ENCODE measurements at places on chromosomes 4 and X.

GRCh38 chr4:25817059-25817681, 45.6 kb downstream of the SEL1L3 start:
- no peak for DNase-seq

DNA sequence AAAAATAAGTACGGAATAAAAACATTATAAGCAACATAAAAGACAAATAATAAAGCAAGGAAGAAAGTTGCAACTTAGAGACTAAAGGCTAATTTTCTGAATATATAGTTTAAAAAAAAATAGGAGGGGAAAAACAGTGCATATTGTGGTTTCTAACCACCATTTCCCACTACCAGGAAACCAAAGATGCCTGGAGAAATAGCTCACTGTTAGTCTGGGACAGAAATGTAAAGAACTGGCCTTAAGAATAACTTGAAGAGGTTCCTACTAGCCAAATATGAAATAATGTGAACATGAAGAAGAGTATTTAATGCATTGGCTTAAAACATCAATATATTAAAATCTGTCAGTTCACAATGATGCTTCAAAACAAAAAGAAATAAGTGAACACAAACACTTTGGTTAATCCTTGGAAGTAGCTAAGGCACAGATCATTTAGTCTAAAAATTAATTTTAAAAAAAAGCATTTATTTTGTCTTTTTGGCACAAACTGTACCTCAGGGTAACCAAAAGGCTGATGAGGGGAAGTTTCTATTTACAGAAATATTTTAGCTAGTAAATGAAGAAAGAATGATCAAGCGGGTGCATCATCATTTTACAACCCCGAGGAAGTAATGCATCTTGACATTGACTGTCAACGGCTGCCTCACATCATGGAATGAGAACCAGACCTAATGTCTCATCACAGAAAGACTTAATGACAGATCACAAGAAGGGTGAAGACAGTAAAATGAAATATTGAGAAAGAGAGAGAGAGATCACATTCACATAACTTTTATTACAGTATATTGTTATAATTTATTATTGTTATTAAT, 297.2 kb upstream of the LDB2 start:
- DNase-seq = no peak

DNA sequence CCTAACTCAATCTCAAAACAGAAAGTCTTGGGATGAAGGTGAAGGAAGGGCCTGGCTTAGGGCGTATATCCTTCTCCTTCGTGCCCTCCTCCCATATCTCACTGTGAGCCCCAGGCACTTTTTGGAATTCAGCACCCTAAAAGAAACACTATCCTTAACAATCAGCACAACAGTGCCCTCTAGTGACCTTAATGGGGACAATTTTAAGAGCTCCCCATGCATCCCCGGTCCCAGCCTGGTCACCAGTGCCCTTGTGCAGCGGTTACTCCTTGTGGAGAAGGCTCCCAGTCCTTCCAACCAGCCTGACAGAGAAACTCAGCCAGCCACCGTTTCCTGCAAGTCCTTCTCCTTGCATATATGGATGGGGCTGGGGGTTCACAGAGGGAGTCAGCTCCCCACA, 4.2 kb downstream of the PAK3 start:
- DNase-seq = no peak

DNA sequence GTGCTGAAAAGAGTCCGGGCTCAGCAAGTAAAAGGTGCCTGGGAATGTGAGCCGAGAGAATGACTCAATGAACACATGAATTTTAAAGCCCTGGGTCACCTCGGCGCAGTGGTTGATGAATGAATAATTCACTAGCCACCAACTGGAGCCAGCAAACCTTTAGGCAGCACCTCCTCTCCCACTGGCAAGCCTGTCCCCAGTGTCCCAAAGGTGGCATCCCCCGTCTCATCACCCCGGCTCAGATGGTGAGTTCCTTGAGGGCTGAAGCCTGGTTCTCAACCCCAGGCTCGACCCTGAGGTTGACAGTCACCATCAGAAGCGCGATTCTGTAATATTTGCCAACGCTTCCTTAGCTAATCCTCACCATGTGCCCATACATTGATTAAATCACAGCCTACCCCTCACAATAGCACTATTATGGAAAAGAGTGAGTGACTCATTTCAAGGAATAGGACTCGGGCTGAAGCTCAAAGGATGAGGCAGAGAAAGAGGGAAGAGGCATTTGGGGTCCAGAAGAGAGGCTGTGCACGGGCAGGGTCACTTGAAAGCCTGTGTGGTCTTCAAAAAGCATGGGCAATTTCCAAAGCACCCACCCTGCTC, 2.7 kb upstream of the CCNQ start:
- no peak for DNase-seq

DNA sequence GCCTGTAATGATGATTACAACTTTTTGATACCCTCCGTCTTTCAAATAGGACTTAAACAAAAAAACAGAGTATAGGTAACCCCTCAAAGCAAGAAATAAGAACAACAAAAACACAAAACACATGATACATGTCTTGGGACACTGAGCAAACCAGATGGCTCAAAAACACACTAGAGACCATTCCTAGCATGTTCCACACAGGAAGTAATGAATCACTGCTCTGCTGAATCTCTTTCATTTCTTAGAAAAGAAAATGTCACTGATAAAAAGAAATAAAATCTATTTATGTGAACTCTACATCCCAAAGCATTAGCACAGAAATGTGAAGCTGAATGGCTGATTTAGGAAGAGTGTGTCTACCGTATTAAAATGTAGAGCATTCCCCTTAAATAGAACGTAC, 134.5 kb upstream of the IL15 start:
- no peak for DNase-seq

- DNase-seq = no peak
These were observed 3.2 kb downstream of the GSX2 start for GRCh38 chr4:54103190-54103574.

- no peak for DNase-seq
These were observed 51.7 kb downstream of the RPGR start for GRCh38 chrX:38275615-38276014.

DNA sequence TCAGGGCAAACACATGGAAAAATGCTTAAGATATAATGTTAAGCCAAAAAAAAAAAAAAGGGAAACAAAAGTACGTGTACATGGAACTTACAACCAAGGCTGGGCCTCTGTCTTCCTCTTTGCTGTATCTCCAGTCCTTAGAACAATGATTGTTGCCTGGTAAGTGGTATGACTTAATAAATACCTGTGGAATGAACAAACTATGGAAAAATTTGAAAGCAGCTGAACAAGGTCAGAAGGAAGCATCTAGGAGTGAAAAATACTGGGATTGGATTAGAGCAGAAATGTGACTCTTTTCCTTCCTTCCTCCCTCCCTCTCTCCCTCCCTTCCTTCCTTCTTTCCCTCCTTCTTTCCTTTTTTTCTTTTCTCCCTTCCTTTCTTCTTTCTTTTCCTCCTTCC, 54.2 kb upstream of the SMIM10 start:
- DNase-seq = no peak

DNA sequence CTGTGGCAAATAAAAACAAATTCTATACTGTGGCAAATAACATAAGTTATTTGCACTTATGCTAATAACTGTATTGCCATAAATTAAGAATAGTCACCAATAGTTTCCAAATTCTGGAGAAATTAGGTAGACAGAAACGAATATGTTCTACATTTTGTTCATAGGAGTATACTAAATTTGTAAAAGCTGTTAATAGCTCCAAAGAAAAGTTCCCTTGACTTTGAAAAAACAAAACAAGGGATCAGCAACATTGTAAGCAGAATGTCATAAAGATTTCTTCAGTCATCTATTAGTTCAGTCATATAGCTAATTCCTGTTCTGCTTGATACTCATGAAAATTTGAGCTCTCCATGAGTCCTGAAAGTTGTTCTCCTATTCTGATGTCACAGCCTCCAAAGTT, 1472.8 kb downstream of the C4orf33 start:
- DNase-seq = no peak

- no peak for DNase-seq
These were observed 171.5 kb downstream of the CFAP299 start for GRCh38 chr4:80507077-80507476.

DNA sequence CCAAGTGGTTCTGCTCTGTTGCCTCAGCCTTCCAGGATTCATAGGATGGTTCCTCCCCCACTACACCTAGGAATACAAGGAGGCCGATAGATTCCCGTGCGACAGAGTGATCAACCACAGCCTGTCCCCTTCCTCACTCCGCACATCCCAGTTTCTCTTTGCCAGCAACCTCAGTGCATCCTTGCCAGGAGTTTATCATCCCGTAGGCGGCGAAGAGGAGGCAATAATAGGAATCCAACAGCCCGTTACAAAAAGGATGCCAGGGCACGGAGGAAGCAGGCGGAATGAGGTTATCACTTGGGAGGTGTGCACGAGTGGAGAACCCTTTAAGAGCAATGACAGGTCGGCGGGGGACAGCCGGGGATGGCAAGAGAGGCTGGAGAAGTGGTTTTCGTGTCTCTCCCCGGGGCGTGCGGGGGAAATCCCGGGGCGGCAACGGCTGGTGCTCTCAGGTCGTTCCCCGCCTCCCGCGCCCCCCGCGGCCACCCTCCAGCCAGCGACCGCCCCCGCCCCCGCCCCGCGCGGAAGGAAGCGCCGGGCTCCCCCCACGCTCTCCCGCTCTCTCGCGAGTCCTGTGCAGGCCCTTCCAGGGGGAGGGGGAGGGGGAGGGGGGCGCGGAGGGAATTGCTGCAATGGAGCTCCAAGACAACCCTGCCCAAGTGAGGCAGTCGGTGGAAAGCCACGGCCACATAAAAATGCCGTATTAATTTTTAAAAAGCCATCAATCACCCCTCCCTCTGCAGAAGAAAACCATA, 1.6 kb downstream of the PPP3CA start:
- no peak for DNase-seq

DNA sequence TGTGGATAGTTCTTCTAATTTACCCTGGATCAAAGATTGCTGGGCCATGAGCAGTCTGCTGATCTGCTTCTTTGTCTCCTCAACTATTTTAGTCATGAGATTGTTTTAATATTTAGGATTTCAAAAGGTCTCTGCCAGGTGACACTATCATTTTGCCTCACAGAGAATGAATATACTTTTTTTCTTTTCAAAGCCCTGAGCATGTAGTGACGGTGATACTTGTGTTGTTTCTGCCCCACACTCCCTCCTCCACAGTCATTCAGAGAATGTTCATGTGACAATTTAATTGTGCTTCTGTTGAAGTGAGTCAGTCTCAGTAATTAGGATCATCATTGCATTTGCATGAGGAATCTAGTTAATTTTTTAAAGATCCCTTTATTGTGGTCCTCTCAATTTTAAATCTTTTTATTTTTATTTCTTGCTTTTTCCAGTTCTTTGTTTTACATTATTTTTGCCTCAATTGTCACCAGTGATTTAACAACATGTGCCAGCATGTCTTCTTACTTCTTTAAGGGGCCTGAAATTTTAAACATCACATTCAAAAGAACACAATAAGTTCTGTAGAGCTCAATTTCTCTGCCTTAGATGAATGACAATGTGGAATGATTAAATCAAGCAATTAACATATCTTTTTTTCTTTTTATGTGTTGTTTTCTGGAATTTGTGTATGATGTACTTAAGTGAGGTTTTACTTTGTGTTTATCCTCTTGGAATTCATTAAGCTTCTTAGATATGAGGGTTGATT, 12.3 kb downstream of the MMRN1 start:
- no peak for DNase-seq

GRCh38 chr4:56757261-56757746, 64.2 kb downstream of the SPINK2 start:
- DNase-seq = no peak

DNA sequence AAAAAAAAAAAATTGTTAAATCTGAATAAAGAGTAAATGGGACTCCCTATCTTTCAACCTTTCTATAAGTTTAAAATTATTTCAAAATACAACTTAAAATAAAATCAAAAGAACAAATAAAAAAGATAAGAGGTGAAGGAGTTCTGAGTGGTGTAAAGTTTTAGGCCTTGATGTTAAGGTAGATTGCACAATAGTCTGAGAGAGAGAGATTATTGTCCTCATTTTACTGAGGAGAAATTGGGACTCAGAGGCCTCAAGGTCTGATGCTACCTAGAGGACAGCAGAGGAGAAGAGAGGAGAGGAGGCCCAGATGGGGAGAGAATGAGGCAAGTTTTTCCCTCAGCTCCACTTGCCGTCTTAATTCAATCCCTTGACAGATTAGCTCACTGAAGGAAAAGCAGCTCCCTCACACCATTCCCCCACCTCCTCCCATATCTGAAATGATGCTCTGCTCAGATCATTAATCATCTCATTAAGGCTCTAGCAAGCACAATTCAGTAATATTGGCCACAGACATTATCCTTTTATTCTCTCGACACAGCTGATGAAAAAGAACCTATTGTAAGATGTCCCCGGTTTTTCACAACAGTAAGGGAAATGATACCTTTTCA, 106.3 kb upstream of the PTPN13 start:
- no peak for DNase-seq

- no peak for DNase-seq
These were observed 33.9 kb downstream of the SLC39A8 start for GRCh38 chr4:102311407-102311806.

DNA sequence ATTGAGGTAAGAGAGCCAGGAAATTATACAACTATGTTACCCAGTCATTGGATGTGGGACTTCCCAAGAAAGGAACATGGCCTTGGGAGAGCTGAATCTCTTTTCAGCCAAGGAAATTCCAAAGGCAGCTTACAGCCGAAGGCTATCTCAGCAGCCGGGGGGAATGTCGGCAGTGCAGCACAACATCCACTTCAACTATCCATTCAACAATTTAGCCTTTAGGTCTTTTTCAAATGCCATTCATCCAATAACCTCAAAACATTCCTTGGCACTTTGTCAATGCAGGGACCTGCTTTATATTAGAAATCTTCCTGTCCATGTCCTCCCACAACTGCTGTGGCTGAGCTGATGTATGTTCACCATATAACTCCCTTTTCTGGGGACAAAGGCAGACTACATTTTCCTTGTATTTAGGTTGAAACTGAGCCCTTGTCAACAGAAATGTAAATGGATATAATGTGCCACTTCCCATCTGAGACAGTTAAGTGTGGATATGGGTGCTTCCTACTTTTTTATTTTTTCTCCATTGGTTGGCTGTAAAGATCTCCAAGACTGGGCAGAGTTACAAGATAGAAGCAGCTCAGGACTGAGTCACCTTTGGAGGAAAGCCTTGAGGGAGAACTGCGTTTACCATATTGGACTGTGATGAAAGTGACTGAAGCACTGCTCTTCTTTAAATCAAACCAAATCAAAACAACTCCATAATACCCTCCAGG, 94.8 kb downstream of the GPRIN3 start:
- no peak for DNase-seq

DNA sequence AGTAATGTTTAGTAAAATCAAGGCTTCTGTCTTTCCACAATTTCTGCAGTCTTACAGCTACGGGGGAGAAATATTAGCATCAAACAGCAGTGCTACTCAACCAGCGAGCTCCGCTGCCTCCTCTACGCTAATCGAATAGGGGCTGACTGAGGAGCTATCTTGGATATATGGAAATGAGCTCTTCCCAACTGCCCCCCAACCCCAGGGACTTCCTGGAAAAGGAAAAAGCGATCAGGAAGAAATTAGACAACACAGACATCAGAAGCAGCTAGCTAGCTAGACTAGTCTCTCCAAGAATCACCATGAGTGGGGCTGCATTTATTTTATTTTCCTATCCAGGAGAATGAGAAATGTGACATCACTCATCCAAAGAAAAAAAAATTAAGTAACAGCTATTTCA, 7.6 kb downstream of the NKX6-1 start:
- no peak for DNase-seq

All from activated CD8-positive, alpha-beta memory T cell treated with anti-CD3 and anti-CD28 coated beads for 1 hour (primary cell).